ENCODE measurements at places on chromosomes 6 and 20.

- DNase-seq = no peak
Observed at GRCh38 chr6:54151861-54152260, 40.6 kb downstream of the MLIP start.

DNA sequence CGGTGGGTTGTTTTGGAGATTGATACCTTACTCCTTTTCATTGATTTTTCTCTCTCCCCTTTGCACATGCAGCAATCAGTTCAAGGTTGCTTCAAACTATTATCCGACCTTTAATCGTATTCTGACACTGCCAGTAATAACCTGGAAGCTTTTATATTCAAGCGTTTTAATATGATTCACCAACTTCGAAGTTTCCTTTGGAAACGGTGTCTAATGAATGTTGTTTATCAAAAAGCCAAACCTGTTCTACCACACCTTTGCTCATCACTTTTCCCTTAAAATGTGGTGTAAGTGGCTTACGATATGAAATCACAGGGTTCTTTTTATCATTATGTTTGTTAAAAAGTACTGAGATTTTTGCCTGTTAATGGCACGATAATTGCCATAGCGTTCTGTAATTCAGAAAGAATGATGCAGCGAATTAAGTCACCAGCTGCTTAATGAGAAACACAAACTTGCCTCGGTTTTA is 660 bp downstream of the STXBP5 start:
- DNase-seq = no peak

- no peak for DNase-seq
Observed at GRCh38 chr20:50649590-50649989, 41.8 kb downstream of the RIPOR3 start.

DNA sequence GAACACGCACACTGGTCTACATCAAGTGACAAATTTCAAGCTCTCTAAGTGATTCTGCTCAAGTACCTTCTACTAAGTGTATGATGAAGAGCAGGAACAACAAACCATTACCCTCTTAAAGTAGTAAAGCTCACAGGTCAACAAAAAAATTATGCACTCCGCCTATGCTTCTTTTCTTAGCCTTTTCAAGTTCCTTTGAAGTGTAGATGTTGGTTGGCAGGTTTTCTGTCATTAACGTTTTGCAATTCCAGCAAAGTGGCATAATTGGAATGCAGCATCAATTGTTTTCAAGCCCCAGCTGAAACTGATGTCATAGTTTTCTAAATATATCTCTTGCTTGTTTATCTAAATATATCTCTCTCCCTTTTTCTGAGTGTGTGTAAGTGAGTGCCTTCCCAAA is 396.9 kb upstream of the EYS start:
- DNase-seq = no peak

- no peak for DNase-seq
Observed at GRCh38 chr6:15447546-15448267, 201.8 kb downstream of the JARID2 start.

- no peak for DNase-seq
Observed at GRCh38 chr6:3744901-3745470, 6.5 kb downstream of the PXDC1 start.

DNA sequence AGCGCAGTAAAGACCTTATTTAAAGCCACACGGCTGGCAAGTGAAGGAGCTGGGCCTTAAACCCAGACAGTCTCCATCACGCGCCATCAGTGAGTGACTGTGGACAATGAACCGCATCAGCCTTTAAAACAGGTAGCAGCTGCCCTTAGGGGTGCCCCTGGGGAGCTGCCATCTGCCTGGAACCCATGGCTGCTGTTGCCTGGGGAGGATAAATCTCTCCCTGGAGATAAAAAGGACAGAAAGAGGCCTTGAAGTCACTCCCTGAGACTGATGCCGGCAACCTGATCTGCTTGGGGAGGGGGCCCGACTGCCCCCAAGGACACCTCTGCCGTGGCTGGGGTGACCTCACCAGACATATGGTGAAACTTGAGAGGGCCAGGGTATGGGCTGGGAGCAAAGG is 73.5 kb downstream of the PREX1 start:
- no peak for DNase-seq

GRCh38 chr6:21279619-21280018 is 313.9 kb upstream of the SOX4 start:
- no peak for DNase-seq

GRCh38 chr6:68159433-68159832 is 475.6 kb upstream of the ADGRB3 start:
- DNase-seq = no peak

DNA sequence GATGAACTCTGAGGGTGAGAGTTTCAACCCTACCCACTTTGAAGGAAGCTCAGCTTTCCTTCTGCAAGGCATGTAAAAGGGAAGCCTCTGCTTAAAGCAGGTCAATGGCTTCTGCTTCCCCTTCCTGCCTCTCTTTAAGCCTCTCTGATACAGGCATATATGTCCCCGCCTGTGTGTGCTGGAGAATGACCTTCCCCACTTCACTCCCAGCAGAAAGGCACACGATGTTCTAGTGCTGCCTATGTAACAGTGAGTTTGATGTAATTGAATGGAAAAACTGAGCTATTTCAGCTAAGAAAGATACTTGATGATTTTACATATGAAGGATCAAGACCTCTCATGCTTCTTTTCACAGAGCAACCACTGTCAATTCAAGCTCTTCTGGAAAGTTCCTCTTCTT is 632.2 kb downstream of the HACE1 start:
- no peak for DNase-seq

Measured in NCI-H1930 (cell line).